ENCODE measurements at places on chromosomes 5 and 9. TPM values are rescaled to one million over a fixed set of nuclear protein-coding genes. Genes with fewer than 3 reads are reported as not detected.

DNA sequence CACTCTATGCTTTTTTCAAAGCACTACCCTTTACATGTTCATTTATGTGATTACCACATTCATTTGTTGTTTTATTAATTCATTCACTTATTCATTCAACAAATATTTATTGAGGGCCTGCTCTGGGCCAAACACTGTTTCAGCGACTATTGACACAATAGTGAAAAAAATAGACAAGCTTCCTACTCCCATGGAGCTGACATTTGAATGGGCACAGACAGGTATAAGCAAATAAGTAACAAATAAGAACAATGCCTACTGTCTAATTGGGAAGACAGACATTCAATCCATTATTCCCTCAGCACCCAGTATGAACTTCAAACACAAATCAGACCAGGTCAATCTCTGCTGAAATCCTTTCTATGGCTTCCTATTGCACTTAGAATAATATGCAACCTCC, 156.9 kb upstream of the NR3C1 start:
- H3K27me3 ChIP-seq = no peaks in the 10 kb centered on the region
- DNase-seq = no peak
- H3K27ac ChIP-seq = no peak overlapping the region
- H3K36me3 ChIP-seq = no peaks in the 10 kb centered on the region
- H3K4me1 ChIP-seq = no peaks in the 10 kb centered on the region
- no peak overlapping the region for H3K4me3 ChIP-seq

Gene CDC25C
- 19.3 TPM for total RNA-seq

GRCh38 chr5:68335075-68335474, 119.5 kb downstream of the PIK3R1 start:
- peak overlapping the region; percentile 69 for H3K27ac ChIP-seq
- no peaks in the 10 kb centered on the region for H3K27me3 ChIP-seq
- H3K4me1 ChIP-seq = peaks cover 27% of the 10 kb centered on the region
- H3K4me3 ChIP-seq = no peak overlapping the region
- no peak for DNase-seq
- no peaks in the 10 kb centered on the region for H3K36me3 ChIP-seq

GRCh38 chr9:131834721-131835120, 94.8 kb upstream of the RAPGEF1 start:
- H3K4me3 ChIP-seq = no peak overlapping the region
- no peak overlapping the region for H3K27ac ChIP-seq
- no peaks in the 10 kb centered on the region for H3K27me3 ChIP-seq

Gene SHOC1
- 1.1 TPM for total RNA-seq

DNA sequence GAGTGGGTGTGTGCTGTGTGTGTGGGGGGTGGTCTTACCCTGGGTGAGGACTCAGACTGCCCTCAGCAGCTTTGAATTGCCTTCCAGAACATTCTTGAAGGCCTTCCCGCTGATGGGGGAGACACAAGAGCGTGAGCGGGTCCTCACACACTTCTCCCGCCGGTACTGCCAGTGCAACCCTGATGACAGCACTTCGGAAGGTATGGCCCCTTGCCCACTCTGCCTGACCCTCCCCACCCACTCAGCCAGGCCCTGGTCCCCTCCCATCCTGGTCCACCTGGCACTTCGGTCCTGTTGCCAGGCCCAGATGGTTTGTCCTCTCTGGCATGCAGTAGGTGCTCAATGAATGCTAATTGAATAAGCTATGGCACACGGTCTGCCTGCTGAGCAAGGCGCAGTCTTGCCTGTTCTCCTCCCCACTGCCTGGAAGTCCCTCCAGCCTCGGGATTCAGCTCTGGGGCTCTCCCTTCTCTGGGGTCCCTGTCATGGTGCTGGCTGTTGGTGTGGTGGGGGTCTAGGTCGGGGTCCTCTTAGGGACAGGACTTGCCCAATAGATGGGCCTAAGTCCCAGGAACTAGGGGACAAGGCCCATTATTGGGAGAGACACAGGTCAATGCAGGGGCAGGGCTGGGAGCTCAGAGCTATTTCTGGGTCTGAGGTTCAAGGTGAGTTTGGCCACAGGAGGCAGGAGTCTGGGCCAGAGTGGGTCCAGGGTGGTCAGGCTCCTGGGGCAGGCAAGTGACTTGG, 26.4 kb downstream of the PSD2 start:
- no peak for DNase-seq
- no peak overlapping the region for H3K27ac ChIP-seq
- H3K4me1 ChIP-seq = no peaks in the 10 kb centered on the region
- no peaks in the 10 kb centered on the region for H3K27me3 ChIP-seq
- no peaks in the 10 kb centered on the region for H3K36me3 ChIP-seq
